ENCODE measurements at places on chromosomes 13 and 19.

DNA sequence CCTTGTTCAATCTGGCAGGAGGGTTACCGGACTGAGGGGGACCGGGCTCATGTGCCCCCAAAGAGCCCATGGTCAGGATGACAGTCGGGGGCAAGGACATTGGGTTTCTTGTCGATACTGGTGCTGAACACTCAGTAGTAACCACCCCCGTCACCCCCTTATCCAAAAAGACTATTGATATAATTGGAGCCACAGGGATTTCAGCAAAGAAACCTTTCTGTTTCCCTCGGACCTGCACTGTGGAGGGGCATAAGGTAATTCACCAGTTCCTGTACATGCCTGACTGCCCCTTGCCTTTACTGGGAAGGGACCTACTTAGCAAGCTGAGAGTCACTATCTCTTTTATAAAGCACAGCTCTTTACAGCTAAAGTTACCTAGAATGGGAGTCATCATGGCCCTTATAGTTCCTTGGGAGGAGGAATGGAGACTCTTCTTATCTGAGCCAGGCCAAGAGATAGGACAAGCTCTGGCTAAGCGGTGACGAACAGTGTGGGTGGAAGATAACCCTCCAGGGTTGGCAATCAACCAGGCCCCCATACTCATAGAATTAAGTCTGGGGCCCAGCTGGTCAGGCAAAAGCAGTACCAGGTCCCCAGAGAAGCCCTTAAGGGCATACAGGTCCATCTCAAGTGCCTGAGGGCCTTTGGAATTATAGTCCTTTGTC lies 603.7 kb downstream of the UQCRFS1 start:
- no peak for DNase-seq

- DNase-seq = peak; percentile 73
Observed at GRCh38 chr13:36418022-36418805, 14.1 kb upstream of the CCNA1 start.

DNA sequence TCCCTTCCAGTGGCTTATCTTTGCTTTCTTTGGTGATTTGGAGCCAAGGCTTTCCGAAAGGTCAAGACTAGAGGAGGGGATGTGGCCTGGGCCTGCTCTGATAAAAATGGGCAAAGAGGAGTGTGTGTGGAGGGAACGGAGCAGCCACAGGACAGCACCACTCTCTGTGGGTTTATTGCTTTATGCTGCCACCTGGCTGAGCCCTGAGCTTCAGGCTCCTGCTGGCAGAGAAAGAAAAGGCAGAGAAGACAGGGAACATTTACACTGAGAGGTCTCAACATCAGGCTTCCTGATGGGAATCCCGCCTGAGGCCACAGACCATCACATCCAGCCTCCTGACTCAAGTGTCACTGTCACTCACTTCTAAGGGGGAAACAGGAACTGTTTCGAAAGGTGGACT lies 9.2 kb upstream of the GSX1 start:
- DNase-seq = no peak

DNA sequence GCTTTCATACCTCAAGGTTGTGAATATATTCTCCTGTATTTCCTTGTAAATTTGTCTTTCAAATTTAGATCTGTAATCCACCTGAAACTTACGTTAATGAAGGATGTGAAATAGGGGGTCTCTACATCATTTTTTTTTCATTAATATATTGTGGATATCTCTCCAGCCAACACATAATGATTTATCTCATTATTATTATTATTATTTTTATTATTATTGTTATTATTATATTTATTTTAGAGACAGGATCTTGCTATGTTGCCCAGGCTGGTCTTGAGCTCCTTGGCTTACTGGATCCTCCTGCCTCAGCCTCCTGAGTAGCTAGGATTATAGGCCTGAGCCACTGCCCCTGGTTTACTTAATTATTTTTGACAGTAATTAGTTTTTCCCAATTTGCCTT lies 4.3 kb upstream of the LIPE start:
- no peak for DNase-seq

DNA sequence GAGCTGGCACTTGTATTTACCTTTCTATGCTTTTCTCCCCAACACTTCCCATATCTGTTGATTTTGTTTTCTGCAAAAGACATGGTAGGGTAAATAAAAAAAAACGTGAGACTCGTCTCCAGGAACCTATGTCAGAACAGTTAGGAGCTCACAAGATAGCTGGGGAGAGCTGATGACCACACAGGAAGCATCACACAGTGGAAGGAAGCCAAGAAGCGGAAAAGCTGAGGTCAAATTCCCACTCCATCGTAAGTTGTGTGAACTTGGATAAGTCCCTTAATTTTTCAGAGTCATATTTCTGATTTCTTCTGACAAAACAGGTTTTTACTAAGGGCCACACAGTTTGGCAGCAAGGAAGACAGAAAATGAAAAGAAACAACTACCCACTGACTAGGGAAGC lies 199.6 kb downstream of the KLF5 start:
- DNase-seq = no peak

DNA sequence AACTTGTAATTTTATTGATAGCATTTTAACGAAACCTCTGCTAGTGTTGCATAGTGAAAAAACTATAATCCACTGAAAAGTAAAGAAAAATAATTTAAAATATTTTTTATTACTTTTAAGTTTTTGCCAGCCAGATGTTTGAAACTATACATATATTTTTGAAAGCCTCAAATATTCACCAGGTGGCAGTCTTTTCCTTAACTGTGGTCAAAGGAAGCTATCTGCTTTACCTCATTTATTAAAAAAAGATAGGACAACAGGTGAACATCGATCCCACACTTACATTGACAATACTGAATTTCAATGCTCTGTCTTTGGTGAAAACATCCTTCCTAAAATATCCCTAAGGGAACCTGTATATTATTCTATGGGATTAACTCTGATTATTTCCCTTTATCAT lies 100.5 kb downstream of the TRPC4 start:
- no peak for DNase-seq

DNA sequence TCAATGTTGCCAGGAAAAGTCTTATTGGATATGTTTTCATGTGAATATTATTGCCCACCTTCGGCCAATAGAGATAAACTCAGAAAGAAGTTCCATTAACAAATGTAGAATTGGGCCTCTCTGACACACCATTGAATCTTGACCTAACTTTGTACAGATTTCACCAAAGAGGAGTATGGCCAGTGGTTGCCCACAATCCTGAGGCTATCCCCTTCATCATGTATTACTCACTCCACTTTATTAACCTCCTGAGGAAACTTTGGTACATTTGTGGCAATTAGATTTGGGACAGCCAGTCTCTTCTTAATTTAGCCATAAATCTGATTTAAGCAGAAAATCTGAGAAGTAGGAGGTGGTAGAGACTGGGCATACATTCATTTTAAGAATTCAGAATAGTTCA lies 53.3 kb upstream of the POSTN start:
- peak; percentile 26 for DNase-seq

All from RCC 7860 (cell line).